ENCODE measurements at places on chromosomes 6 and 20.

DNA sequence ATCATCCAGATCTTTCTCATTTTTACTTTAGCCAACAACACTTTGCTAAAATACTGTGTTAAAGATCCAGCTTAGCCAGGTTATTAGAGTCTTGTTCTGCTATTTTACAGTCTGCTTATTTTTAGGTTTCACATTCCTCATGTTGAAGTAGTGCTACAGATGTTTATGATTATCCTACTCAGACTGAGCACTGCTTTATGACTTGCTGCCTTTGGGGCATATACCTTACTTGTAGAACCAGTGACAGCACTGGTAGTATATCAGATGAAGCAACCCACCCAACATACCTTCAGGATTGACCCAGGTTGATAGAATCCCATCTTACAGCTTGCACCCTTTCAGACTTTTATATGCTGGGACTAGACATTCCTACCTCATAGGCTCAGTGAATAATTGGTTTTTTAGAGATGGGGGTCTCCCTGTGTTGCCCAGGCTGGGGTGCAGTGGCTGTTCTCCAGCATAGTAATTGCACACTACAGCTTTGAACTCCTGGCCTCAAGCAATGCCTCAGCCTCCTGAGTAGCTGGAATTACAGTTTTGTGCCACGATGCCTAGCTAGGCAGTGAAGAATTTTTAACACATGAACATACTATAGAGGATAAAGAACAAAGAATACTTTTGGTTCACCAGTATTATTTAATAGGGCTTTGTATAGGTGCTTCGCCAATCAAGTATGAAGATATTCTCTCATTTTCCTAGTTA lies 63.8 kb upstream of the DYNLRB1 start:
- DNase-seq, result no peak

DNA sequence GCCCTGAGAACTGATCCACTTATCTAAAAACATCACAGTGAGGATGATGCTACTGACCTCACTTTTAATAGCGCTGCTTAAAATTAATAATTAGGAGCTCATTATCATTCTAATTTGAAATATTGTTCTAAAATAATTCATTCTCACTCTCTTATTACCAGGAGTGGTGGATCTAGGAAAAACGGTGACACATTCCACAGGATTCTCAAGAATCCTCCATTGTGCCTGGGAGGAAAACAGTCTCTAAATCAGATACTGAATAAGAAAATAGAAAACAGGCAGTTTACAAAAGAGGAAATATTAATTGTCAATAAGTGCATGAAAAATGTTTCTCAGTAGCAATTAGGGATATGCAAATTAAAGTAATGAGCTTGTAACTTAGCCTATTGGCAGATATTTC lies 187.4 kb downstream of the TENT5A start:
- DNase-seq, result no peak

DNA sequence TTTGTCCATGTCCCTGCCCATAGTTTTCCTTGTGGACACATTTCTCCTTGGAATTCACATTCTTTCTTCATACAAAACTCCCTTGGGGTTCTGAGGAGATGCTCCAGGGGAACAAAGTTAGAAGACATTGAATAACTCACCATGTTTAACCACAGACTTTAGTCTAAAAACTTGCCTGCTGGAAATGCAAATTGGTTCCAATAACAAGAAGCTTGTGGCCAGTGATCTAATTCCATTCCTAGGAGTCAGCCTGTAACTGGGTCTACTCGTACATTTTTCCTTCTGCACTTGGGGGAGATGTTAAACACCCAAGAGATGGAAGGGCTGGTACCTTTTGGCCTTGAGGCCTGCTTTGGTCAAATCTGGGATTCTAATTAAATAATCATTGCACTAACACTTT lies 60.2 kb downstream of the SCML4 start:
- no peak for DNase-seq

GRCh38 chr6:18058429-18058828 lies 64.0 kb downstream of the NHLRC1 start:
- DNase-seq, result no peak

DNA sequence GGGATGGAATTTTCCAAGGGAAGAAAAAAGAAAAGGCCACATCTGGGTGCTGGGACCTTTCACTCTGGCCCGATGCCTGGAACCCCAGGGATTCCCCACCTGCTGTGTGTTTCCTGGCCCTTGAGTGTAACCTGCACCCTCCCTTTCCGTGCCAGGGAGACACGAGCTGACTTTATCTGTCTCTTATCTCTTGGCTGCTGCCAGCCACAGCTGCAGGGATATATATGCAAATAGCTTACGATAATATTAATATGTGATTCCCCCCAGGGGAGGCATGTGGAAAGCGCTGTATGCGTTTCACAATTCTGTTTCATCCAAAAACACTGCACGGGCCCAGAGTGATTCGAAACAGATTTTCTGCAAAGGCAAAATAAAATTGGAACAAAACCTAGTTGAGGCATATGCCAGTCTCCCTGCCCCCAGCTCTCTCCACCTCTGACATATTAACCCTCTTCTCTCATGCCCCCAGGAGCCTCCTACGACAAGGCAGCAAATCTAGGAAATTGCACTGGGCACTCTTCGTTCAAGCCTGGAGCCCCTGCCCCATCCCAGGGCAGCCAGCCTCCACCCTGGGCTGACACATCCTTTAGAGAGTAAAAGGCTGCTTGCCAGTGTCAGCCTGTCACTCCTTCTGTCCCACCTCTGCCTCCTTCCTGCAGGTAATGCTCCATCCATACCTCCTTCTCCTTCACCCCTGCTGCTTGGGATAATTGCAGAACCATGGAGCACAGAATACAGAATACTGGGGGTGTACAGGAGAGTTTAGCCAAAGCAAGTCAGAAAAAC lies 1.3 kb downstream of the RIPOR3 start:
- no peak for DNase-seq

DNA sequence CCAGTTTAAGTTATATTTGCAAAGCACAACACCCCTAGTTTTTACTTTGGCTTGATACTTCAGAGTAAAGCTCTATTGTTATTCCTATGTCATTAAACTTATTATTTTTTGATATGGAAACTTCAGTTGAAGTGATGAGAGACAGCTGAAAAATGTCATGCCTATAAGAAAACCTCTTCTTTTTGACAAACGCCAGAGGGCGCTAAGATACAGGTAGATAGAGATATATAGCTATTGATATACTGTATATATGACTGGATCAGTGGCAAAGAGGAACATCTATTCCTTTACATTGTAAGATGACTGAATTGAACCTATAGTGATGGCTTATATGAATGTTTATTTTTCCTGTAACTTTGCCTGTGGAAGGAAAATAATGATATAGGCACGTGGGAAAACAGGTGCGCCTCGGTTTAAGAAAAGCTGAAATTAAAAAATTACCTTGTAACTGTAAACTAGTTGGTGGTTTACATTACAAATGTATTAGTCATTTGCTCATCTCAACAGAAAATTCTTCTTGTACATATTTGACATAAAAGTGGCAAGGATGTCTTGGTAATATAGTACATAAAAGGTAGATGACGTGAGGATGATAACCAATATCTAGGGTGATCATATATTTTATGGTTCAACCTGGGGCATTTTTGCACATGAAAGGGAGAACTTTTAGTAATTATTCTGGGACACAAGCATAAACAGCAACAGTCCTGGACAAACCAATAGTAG lies 74.1 kb downstream of the LAMA4 start:
- DNase-seq, result peak; percentile 75

GRCh38 chr20:62696434-62696957 lies 12.1 kb upstream of the NTSR1 start:
- no peak for DNase-seq

Data from activated CD8-positive, alpha-beta T cell treated with anti-CD3 and anti-CD28 coated beads, Interleukin-2, amount 10 ng/mL, durations not matched to agents 7 days and 5 days (primary cell).